CD8-positive, alpha-beta memory T cell (primary cell): ENCODE measurements at places on chromosomes 7 and 10. TPM values are rescaled to one million over a fixed set of nuclear protein-coding genes. Genes with fewer than 3 reads are reported as not detected.

DNA sequence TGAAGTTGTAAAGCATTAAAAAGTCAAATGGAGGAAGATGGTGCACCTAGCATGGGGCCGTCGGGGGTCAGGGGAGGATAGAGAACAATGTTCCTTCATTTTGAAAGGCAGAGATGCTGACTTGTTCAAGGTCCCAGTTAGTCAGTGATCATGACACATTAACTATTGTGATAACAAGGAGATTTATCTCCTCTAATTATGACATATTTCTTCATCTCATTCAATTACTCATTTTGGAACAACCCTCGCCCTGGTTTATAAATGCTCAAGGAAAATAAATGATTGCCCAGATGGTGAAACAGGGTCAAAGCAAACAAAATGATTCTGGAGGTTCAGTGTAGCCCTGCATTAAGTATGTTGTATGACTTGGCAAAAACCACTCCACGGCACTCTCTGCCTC lies 106.2 kb downstream of the ITIH5 start:
- H3K27me3 ChIP-seq = no peaks in the 10 kb centered on the region
- no peak for DNase-seq
- H3K4me1 ChIP-seq = no peaks in the 10 kb centered on the region
- no peak overlapping the region for H3K27ac ChIP-seq
- no peak overlapping the region for H3K4me3 ChIP-seq
- H3K36me3 ChIP-seq = no peaks in the 10 kb centered on the region

GRCh38 chr10:3766046-3766756 lies 18.8 kb downstream of the KLF6 start:
- no peaks in the 10 kb centered on the region for H3K36me3 ChIP-seq
- no peaks in the 10 kb centered on the region for H3K27me3 ChIP-seq
- H3K27ac ChIP-seq = no peak overlapping the region
- H3K4me3 ChIP-seq = no peak overlapping the region
- no peak for DNase-seq
- H3K4me1 ChIP-seq = peaks cover 31% of the 10 kb centered on the region

GRCh38 chr7:134014935-134015334 lies 112.2 kb upstream of the LRGUK start:
- no peak overlapping the region for H3K4me3 ChIP-seq
- no peak for DNase-seq

Gene CALD1
- 3.3 TPM for total RNA-seq

Gene TMEM236
- 0.09 TPM for total RNA-seq
